ENCODE measurements at places on chromosomes 7 and 10.

- no peak for DNase-seq
- no peak overlapping the region for H3K27ac ChIP-seq
- no peak overlapping the region for H3K4me3 ChIP-seq
- H3K36me3 ChIP-seq = peaks cover 2% of the 10 kb centered on the region
- no peaks in the 10 kb centered on the region for H3K27me3 ChIP-seq
Observed at GRCh38 chr10:59354434-59354833, 7.9 kb downstream of the FAM13C start.

DNA sequence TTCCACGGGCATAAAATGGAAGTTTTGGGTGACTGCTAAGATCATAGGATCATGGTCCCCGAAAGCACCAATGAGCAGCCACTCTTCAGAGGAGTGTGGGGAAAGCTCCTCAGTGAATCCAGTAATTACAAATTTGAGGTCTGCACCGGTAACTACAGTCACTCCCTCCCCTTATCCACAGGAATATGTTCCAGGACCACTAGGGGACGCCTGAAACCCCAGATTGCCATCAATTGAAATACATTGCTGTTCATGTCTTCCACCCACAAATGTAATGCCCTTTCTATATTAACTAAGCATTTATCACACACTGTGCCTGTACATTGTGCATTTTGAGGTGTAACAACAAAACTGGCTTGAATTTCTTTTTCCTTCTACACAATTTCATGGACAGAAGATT, 447.9 kb upstream of the PFKP start:
- no peaks in the 10 kb centered on the region for H3K27me3 ChIP-seq
- no peaks in the 10 kb centered on the region for H3K36me3 ChIP-seq
- no peak overlapping the region for H3K4me3 ChIP-seq
- no peak for DNase-seq

GRCh38 chr7:157519798-157520244, 183.0 kb downstream of the DNAJB6 start:
- H3K27me3 ChIP-seq = peaks cover 31% of the 10 kb centered on the region
- H3K27ac ChIP-seq = no peak overlapping the region
- no peaks in the 10 kb centered on the region for H3K4me1 ChIP-seq
- no peaks in the 10 kb centered on the region for H3K36me3 ChIP-seq

GRCh38 chr7:36076074-36076473, 77.0 kb upstream of the EEPD1 start:
- H3K27me3 ChIP-seq = peaks cover 36% of the 10 kb centered on the region
- no peak overlapping the region for H3K27ac ChIP-seq
- DNase-seq = no peak
- H3K4me3 ChIP-seq = no peak overlapping the region
- H3K36me3 ChIP-seq = no peaks in the 10 kb centered on the region

- DNase-seq = no peak
- peaks cover 81% of the 10 kb centered on the region for H3K27me3 ChIP-seq
- no peak overlapping the region for H3K27ac ChIP-seq
- H3K4me3 ChIP-seq = no peak overlapping the region
- H3K36me3 ChIP-seq = peaks cover 23% of the 10 kb centered on the region
Observed at GRCh38 chr7:5428478-5429252, 5.0 kb upstream of the TNRC18 start.

- H3K4me3 ChIP-seq = peak within 1 kb of the TSS; percentile 87
- DNase-seq = no peak
- H3K4me1 ChIP-seq = peaks cover 22% of the 10 kb centered on the region
- peaks cover 2% of the 10 kb centered on the region for H3K36me3 ChIP-seq
- peak within 1 kb of the TSS; percentile 58 for H3K27ac ChIP-seq
Observed at GRCh38 chr7:129144095-129144833, at the start of gene TSPAN33. Gene TSPAN33, plus strand, starts transcription at chr7:129144707. Its CDS starts 274 bp downstream, at chr7:129144981.

DNA sequence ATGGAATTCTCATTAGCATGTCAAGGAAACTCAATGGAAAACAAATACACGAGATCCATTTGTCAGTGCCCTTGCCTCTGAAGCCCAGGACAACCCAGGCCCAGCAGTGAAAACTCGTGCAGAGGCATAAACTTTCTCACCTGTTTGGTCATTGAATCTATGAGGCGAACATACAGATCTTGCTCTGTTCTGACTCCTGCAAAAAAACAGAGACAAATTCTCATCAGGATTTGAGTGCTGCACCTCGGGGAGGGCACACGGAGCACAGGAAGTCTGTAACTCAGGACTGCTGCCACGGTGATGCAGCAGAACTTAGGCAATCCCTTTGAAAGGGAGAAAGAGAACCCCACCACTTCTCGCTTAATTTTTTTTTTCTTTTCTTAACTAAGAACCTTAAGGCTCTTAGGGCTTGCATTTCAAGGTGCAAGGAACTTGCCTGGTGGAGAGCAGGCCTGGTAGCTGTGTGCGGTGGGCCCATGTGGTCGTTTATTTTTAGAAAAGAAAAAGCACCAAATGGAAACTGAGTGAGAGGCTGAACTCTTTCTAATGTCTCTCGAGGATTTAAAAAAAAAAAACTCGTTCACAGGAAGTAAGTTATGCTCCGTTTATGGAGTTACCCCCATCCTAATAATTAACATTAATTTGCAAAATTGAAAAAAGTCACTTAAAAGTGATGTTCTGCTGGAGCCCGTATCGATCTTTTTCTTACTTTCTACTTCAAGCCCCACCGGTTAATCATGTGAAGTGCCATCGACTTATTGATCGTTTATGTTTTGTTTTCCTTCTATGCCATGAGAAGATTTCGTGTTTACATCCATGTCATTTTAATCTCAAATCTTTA, 1.8 kb downstream of the EBF3 start:
- peaks cover 69% of the 10 kb centered on the region for H3K27me3 ChIP-seq
- no peak overlapping the region for H3K27ac ChIP-seq
- H3K36me3 ChIP-seq = peaks cover 21% of the 10 kb centered on the region
- peak overlapping the region; percentile 73 for H3K4me3 ChIP-seq
- no peak for DNase-seq

- no peak for DNase-seq
- H3K36me3 ChIP-seq = no peaks in the 10 kb centered on the region
- no peaks in the 10 kb centered on the region for H3K4me1 ChIP-seq
- peaks cover 42% of the 10 kb centered on the region for H3K27me3 ChIP-seq
- H3K4me3 ChIP-seq = no peak overlapping the region
Observed at GRCh38 chr7:54827734-54828133, 68.7 kb upstream of the SEC61G start.

DNA sequence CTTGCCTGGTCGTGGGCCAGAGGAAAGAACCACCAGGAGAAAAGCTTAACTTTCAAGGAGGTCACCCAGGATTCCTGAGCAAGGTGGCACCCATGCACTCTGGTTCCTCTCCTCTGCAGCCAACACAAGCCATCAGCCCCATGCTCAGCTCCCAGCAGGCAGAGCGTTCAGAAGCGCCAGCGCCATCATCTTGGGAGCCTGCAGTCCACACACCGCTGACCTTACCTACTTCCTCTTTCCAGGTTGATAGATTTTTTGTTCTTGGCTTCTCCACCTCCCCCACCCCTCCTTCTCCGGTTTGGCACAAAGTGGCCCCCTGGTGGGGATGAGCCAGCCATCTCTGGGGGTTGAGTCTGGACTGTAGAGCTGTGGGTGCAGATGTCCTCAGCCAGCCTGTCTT, 1.7 kb upstream of the WDR86 start:
- peaks cover 34% of the 10 kb centered on the region for H3K36me3 ChIP-seq
- DNase-seq = no peak
- peak overlapping the region; percentile 94 for H3K27ac ChIP-seq
- H3K4me3 ChIP-seq = peak overlapping the region; percentile 69
- peaks cover 29% of the 10 kb centered on the region for H3K27me3 ChIP-seq
- H3K4me1 ChIP-seq = peaks cover 43% of the 10 kb centered on the region

GRCh38 chr7:39410582-39410981, 155.6 kb upstream of the YAE1 start:
- DNase-seq = no peak
- no peak overlapping the region for H3K4me3 ChIP-seq
- no peak overlapping the region for H3K27ac ChIP-seq

GRCh38 chr10:16907687-16908086, 90.5 kb upstream of the RSU1 start:
- no peak for DNase-seq
- no peak overlapping the region for H3K27ac ChIP-seq
- peaks cover 2% of the 10 kb centered on the region for H3K4me1 ChIP-seq
- no peaks in the 10 kb centered on the region for H3K27me3 ChIP-seq
- no peak overlapping the region for H3K4me3 ChIP-seq

GRCh38 chr7:154744256-154744860, 258.6 kb downstream of the PAXIP1 start:
- H3K27me3 ChIP-seq = peaks cover 13% of the 10 kb centered on the region
- H3K4me3 ChIP-seq = no peak overlapping the region
- no peaks in the 10 kb centered on the region for H3K36me3 ChIP-seq
- no peak for DNase-seq

GRCh38 chr7:24419077-24419476, 135.1 kb downstream of the NPY start:
- no peak overlapping the region for H3K27ac ChIP-seq
- H3K4me1 ChIP-seq = no peaks in the 10 kb centered on the region
- DNase-seq = no peak
- no peaks in the 10 kb centered on the region for H3K27me3 ChIP-seq
- H3K36me3 ChIP-seq = no peaks in the 10 kb centered on the region

DNA sequence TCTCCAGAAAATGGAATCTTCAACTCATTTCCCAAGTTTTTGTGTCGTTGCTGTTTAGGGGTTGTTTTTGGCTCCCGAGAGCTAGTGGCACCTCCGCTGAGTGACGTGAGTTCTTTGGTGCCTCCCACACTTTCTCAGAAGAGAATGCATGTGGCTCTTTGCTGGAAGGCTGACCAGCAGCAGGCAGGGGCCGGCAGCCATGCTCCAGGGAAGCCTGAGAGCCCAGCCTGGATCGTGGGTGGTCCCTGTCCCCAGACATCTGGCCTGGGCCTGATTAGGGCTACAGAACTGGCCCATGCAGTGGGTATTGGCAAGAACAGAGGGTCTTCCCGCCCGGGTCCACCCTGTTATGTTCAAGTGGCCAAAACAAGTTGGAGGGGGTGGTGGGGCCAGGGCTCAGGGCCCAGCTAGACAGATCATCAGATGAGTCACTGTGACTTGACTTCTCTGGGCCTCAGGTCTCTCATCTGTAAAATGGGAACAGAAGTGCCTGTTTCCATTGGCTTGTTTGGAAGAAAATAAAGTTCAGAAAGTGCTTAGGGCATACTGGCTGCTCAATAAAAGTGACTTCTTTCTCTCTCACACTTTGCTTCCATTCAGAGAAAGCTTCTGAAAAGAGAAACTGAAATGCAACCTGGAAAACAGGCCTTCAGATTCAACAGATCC, 83.1 kb downstream of the STRA8 start:
- peaks cover 2% of the 10 kb centered on the region for H3K36me3 ChIP-seq
- no peak overlapping the region for H3K27ac ChIP-seq
- no peaks in the 10 kb centered on the region for H3K4me1 ChIP-seq
- H3K27me3 ChIP-seq = peaks cover 9% of the 10 kb centered on the region
- DNase-seq = no peak
- no peak overlapping the region for H3K4me3 ChIP-seq

- no peaks in the 10 kb centered on the region for H3K27me3 ChIP-seq
- H3K4me3 ChIP-seq = no peak overlapping the region
- H3K4me1 ChIP-seq = peaks cover 15% of the 10 kb centered on the region
- DNase-seq = no peak
- H3K27ac ChIP-seq = no peak overlapping the region
Observed at GRCh38 chr7:40059057-40059456, 75.4 kb downstream of the MPLKIP start.

GRCh38 chr7:38660427-38661099, 29.4 kb upstream of the AMPH start:
- no peak overlapping the region for H3K4me3 ChIP-seq
- H3K36me3 ChIP-seq = no peaks in the 10 kb centered on the region
- no peaks in the 10 kb centered on the region for H3K4me1 ChIP-seq
- H3K27me3 ChIP-seq = peaks cover 75% of the 10 kb centered on the region
- no peak for DNase-seq

DNA sequence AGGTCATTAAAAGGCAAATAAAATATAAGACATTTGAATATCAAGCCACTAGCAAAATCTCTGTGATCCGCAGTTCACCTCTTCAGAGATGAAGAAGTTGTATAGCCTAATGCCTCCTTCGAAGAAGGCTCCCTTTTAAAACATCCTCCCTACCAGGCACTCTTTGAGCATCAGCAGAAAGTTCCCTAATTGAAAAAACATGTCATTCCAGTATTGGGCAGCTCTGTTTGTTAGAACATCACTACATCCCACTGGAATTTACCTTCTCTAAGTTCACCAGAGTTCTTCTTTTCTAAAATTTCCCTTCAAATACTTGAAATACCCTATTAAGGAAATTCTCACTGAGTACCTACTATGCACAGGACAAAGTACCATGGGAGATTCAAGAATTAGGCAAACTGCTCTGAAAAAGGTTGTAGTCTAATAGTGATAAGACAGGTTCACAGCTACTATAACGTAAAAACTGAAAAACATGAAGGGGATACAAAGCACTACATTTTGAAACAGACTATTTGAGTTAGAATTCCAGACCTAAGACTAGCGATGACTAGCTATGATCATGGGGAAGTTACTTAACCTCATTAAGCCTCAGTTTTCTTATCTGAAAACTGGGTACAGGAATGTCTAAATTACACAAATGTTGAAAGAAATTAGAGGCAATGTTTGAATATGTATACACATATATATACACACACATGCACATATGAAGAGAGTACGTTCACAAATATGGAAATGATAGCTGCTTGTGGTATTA, 128.7 kb downstream of the ELAPOR2 start:
- H3K27me3 ChIP-seq = peaks cover 11% of the 10 kb centered on the region
- no peak overlapping the region for H3K27ac ChIP-seq
- DNase-seq = no peak
- no peaks in the 10 kb centered on the region for H3K36me3 ChIP-seq
- H3K4me1 ChIP-seq = no peaks in the 10 kb centered on the region

GRCh38 chr10:56844978-56845529, 484.0 kb upstream of the ZWINT start:
- no peaks in the 10 kb centered on the region for H3K36me3 ChIP-seq
- DNase-seq = no peak
- no peaks in the 10 kb centered on the region for H3K4me1 ChIP-seq
- H3K4me3 ChIP-seq = no peak overlapping the region

DNA sequence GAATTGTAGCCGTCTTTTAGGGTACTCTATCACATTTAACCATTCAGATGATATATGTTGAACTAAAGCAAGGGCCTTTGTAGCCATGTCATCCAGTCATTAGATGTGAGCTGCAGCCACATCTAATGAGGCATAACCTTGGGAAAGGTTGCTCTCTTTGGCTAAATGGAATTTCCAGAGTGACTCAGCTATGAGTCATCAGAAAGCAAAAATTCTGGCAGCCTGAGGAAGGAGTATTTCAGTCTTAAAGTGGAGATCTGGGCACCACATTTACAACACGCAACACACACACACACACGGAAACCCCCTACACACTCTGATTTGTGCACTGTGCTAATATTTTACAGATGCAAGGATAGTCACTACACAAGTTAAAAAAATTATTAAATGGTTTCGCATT, 176.9 kb upstream of the ZWINT start:
- no peaks in the 10 kb centered on the region for H3K36me3 ChIP-seq
- DNase-seq = no peak
- no peaks in the 10 kb centered on the region for H3K27me3 ChIP-seq
- H3K4me1 ChIP-seq = no peaks in the 10 kb centered on the region

- H3K36me3 ChIP-seq = peaks cover 2% of the 10 kb centered on the region
- no peaks in the 10 kb centered on the region for H3K27me3 ChIP-seq
- H3K27ac ChIP-seq = no peak overlapping the region
- no peak for DNase-seq
Observed at GRCh38 chr7:85851571-85852193, 664.8 kb upstream of the SEMA3D start.

- H3K36me3 ChIP-seq = no peaks in the 10 kb centered on the region
- peaks cover 37% of the 10 kb centered on the region for H3K27me3 ChIP-seq
- H3K27ac ChIP-seq = no peak overlapping the region
- no peaks in the 10 kb centered on the region for H3K4me1 ChIP-seq
Observed at GRCh38 chr10:125441151-125441550, 241.8 kb downstream of the TEX36 start.
